ENCODE measurements at places on chromosomes 7 and 10.

DNA sequence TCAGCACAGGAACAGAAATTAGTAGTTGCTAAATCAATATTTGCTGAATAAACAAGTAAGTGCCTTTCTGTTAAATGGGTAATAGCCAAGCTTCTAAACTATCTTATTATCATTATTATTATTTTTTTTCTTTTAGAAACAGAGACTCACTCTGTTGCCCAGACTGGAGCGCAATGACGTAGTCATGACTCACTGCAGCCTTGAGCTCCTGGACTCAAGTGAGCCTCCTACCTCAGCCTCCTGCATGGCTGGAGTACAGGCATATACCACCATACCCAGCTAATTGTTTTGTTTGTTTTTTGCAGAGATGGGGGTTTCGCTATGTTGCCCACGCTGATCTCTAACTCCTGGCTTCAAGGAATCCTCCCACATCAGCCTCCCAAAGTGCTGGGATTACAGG, 12.3 kb upstream of the ELN start:
- DNase-seq: no peak

- no peak for DNase-seq
Observed at GRCh38 chr7:80781146-80781545, 137.7 kb downstream of the SEMA3C start.

DNA sequence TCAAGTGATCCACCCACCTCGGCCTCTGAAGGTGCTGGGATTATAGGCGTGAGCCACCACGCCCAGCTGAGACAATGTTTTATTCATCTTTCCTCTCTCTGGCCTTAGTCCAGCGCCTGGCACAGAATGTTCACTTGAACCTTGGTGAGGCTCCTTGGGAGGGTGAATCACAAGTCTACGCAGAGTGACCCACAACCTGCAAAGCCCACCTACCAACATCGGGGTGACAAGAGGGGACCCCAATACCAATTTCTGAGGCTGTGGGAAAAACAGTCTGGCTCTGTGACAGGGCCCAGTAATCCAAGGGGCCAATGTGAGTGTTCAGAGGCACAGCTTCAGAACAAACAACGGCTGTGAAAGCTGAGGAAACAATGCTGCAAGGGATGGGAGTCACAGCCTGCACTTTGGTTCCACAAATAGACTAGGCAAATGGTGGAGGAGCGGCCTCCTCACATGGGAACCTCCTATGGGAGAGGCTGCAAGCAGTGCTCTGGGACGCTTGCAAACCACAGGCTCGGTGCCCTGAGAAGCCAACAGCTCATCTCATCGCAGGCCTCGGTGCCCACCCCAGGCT, 5.6 kb upstream of the MALSU1 start:
- no peak for DNase-seq

GRCh38 chr10:86232644-86233043, 134.0 kb downstream of the GRID1 start:
- DNase-seq: no peak

- DNase-seq: no peak
Observed at GRCh38 chr10:31456468-31456867, 137.5 kb downstream of the ZEB1 start.

DNA sequence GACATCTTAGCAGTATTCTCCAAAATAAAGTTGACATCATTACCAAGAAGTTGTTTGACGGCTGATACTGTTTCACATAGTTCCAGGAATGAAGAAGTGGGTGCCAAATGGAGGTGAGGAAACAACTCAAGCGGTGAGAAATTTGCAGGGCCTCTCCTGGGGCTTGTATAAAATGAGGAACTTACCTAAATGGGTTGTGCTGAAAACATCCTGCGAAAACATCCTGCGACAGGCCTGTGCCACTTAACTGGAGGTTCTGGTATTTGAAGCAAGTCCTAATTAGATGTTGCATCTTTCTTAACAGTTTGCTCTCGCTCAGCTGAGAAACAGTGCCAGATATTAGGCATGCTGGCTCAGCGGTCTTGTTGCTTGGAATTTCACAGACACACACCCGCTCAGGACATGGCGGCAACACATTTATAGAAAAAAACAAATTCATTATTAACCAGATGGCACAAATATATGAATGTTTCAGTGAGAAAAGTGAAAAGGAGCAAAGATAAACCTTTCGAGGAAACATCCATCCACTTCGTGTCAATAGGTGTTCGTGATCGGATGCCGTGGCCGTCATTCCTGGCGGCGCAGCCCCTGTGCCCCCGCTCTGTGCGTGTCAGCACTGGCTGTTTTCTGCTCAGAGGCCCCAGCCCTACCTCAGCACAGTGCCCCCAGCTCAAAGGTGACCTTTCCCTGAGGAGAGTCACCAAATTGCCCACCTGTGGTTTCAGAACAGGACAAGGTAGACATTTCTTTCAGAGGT, 48.1 kb downstream of the CDC123 start:
- no peak for DNase-seq

GRCh38 chr10:50325449-50326171, 74.3 kb upstream of the ASAH2 start:
- DNase-seq: no peak

DNA sequence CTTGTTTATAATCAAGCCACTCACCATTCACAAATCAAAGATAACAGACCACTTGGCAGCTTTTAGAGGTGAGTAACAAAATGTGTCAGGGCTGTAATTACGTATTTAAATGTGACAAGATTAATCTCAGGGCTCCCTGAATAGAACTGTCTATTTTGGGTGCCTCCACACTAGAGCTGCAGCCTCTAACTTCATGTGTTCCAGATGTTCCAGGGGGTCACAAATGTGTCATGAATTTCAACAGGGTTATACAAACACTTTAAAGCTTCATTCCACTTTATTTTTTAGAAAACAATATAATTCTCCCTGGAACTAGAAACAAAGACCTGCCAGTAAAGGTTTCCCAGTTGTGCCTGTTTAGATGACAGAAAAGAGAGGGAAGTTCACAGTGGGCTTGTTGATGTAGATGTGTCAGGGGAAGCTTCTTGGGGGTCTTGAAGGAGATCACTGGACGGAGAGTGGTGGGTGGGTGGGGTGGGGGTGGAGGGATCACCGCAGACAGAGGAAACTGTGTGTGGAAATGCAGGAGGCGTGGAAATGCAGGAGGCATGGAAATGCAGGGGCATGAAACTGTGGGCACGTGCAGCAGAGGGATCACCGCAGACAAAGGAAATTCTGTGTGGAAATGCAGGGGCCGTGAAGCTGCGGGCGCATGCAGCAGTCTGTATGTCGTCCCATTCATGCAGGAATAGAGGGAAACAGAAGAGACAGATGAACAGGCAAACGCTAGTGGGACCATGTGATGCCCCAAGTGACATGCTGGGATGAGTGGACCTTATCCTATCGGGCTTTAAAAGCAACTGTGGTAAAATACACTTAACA, 42.0 kb upstream of the TRIL start:
- no peak for DNase-seq

- no peak for DNase-seq
Observed at GRCh38 chr10:91198781-91199180, 21.7 kb upstream of the PCGF5 start.

DNA sequence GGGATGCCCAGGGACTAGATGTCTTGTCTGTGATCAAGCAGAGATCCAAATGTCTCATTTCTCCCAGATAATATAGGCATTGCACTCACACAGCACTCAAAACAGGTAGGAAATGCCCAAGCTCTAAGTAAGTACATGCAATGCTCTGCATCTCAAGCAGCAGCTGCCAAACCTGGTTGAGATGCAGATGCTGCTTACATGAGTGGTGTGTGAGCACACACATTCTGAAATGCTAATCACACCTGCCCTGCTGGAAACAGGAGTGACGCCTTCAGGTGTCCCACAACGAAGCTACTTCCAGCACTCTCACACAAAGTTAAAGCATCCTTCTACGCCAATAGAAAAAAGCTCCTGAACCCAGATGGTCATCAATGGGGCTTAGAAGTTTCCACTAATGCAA, 132.9 kb downstream of the CALN1 start:
- DNase-seq: no peak

- DNase-seq: no peak
Observed at GRCh38 chr10:114933588-114933987, 4.4 kb upstream of the TRUB1 start.

DNA sequence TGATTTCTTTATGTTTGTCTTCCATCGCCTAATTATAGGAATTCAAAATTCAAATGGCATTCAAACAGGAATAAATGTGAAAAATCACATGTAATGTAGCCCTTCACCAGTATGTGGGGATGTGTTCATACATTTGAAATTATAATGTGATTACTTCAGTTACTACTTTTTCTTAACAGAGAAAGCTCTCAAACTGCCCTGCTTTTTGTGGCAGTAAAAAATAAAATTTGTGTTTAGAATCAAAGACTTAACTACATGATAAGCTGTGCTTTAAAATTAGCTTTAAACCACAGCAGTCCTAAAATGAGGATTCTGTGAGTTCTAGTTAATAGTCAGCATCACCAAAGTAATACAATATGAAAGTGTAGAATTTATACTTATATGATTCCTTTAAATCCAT, 7.8 kb upstream of the HERC4 start:
- DNase-seq: no peak

- no peak for DNase-seq
Observed at GRCh38 chr7:18202315-18203045, 174.8 kb upstream of the PRPS1L1 start.

DNA sequence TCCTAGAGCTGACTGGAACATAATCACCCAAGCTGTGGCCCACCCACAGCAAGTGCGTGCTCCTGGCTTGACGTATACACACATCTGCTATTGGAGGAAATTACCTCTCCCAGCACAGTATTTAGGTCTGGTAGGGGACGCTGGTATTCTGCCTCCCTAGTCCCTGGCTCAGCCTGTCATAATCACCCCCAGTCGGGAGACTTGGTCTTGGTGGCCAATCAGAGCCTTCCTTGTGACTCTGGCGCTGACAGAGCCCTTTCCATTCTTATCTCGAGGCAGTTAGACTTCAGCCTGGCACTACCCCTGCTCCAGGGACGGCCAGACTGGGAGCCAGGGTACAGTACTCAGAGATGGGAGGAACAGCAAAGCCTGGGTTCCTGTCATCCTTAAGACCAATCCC, 14.3 kb upstream of the PRKAG2 start:
- no peak for DNase-seq

- no peak for DNase-seq
Observed at GRCh38 chr10:34670081-34670480, 145.0 kb downstream of the PARD3 start.

DNA sequence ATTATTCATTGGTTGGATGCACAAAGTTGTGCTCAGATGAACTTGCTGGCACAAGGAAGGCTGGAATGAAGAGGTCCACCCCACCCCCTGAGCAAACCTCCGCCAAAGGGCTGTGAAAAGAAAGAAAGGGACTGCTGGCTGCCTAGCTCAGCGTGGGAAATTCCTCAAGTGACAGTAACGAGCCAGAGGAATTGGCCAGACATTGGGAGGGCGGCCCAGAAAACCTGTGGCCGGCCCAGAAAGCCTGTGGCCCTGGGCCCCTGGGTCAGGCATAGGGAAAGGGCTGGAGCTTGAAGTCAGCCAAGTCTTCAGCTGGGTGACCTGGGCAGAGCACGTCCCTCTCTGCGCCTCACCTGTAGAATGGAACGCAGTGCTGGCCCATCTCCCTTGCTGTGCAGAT, 30.6 kb upstream of the CTBP2 start:
- DNase-seq: no peak

GRCh38 chr7:123355576-123356190, 155.9 kb upstream of the SLC13A1 start:
- no peak for DNase-seq

- DNase-seq: no peak
Observed at GRCh38 chr10:69677985-69678654, 48.1 kb downstream of the FAM241B start.

DNA sequence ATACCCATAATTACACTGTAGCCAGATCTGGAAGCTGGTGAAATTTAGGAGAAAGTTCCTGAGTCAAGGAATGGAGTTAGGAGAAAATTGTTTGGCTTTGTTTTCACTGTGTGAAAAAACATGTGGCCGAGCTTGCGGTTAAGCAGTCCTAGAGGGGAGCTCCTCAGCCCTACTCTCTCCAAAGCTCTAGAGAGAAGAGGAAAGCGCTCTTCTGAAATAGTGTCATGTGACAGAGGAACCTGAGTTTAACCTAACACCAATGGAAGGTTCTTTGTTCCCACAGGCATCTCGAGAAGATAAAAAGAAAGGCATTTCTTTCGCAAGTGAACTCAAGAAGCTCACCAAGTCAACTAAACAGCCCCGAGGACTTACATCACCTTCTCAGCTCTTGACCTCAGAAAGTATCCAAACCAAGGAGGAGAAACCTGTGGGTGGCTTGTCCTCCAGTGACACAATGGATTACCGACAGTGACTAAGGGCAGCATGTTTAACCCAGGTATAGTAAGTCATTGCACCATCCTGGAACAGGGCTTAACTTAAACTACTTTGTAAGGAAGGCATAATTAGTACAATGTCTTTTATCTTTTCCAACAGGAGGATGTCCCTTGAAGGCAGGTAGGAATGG, 38.0 kb downstream of the NOC3L start:
- DNase-seq: no peak

- DNase-seq: no peak
Observed at GRCh38 chr10:58225654-58226053, 42.0 kb downstream of the IPMK start.

DNA sequence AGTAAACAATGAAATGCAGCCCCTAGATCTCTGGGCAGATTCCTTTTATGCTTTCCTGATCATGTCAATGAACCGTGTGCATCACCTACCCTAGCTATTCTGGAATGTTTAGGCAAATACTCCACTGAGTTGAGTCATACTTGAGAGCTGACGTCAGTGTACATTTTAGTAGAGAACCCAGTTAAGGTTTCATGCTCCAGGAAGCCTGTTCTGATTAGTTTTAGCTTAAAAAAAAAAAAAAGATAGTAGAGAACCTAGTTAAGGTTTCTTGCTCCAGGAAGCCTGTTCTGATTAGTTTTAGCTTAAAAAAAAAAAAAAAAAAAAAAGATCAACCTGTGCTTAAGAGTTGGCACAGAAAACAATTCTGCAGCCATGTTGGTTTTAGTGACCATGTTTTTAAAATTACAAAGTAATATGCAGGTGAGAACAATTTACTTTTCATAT, 3.7 kb upstream of the MCU start:
- no peak for DNase-seq
